Hematopoietic multipotent progenitor cell treated with erythropoietin and hydrocortisone succinate and interleukin-3 and kit ligand, for 4 days (in vitro differentiated cells): ENCODE measurements at places on chromosomes 4 and X.

DNA sequence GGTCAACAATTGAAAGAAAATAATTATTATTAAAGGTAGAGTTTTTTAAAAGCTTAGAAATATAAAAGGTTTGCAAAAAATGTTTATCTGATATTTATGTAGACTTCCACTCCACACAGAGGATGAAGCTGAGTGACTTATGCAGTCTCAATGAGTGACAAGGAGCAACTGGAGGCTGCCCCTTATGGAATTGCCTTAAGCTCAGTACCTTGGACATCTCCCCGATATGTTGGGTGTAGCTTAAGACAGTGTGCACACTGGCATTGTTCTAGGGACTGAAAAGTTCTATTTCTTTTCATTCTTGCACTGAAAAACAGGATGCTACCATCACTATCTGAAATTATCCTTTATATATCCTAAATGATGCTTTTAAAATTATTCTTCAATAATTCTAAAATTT lies 292.1 kb downstream of the PRDM5 start:
- no peak for DNase-seq

DNA sequence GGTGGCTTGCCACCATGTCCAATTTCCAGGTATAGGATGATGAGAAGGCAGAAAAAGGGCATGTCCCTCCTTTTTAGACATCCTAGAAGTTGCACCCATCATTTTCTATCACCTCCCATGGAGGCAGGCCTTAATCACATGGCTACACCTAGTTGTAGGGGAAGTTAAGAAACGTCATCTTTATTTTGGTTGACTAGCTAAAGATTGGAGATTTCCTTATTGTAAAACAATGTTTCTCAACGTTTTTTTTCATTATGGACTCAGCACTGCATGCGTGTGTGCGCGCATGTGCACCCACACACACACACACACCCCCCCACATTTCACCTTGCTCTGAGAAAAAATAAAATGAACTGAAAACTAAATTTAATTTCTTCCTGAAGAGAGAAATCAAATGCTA lies 2.0 kb upstream of the CXCL9 start:
- DNase-seq, result no peak

- no peak for DNase-seq
These were observed 2.4 kb downstream of the PPP2R2C start for GRCh38 chr4:6469898-6470501.

- DNase-seq, result peak; percentile 40
These were observed 461 bp downstream of the FBXW7 start for GRCh38 chr4:152535360-152535902.
